CD4-positive, alpha-beta T cell treated with Interleukin-10 for 1 hour (primary cell): ENCODE measurements at places on chromosomes 4 and X.

- DNase-seq: no peak
These were observed 2.8 kb downstream of the APLN start for GRCh38 chrX:129651756-129652564.

GRCh38 chr4:84317513-84317912 is 181.6 kb downstream of the NKX6-1 start:
- DNase-seq: no peak

DNA sequence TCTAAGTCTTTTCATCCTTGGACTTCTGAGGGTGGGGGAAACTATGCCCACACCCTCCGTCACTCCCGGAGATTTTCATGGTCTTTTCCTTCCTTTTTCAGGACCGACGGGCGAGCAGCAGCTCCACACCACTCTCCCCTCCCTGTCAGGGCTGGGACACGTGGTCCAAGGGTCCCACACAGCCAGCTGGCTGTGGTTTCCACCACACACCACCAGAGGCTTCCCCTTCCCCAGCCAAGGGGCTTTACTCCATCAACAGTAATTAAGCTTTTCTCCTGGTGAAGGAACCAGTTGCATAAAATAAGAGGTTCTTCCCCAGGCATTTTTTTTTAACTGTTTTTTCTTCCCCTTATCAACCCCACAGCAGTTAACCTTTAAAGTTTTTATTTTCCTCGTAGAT is 453.9 kb downstream of the GPAT3 start:
- DNase-seq: no peak

DNA sequence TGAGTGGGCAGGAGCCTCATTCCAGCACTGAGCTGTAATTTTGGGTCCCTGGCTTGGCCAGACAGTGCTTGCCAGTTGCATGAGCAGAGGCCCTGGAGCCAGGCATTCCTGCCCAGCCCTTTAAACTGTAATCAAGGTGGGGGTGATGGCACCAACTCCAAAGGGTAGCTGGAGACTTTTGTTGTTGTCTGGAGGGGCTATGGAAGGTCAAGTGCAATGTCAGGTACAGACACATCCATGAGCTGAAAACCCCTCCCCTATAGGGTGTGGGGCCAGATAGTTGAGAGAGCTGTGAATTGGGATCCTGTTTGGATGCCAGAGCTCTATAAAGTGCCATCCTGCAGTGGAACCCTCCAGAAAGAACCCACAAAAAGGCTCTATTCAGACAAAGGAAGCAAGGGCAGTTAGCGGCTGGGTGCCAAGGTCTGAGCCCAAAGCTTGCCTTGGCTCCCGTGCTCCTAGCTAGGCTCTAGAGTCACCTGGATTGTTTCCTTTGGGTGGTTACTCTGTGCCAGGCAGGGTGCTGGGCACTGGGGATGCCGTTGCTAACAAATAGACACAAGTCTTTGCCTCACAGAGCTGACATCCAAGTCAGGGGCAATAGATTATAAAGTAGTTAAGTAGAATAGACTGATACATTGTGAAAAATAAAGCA is 163.0 kb downstream of the EFNB1 start:
- DNase-seq: no peak

GRCh38 chrX:118216087-118216486 is 99.5 kb upstream of the KLHL13 start:
- no peak for DNase-seq

DNA sequence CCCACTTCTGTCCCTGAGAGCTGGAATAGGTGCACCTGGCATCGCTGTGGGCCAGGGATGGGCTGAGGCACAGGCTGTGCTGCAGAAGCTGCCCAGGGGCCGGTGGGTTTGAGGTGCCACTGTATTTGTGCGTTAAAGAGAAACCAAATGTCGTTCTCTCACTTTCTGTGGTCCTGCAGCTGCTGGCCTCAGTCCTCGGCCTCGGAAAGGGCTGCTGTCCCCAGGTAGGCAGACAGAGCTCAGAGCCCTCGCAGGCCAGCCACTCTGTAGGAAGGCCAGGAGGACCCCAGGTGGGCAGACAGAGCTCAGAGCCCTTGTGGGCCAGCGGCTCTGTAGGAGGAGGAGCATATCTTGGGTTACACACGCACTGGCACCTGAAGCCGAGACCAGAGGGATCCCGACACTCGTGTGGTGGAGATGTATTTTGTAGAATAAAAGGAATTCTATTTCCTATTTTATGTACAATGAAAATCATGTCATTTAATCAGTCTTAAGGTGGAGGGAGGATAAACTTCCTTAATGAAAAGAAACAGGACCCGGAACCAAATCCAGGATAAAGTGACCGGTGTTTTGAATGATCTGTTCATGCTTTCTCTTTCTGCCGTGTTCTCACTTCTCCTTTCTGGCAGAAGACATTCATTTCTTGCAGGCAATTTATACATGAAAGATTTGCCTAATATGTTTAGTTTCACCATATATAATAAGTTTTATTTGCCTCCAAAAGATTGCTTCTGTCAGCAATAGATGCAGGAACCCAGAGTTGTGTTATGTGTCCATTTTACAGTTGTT is 54.4 kb upstream of the HGFAC start:
- DNase-seq: no peak

DNA sequence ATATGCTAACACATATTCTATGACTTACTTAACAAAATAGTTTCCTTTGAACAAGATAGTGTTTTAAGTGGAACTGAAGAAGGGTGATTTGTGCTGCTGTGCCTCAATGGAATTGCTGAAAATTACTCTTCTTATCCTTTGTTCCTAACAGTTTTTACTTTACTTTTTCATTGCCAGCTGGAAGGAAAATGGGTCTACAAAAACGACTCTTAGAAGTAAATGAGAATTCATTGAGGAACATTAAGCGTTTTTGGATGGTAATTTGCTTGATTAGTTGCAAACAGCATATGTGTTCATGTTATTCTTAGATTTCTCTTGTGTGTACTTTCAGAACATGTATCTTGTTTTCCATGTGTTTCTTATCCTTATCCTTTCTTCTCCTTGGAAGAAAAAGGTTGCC is 170.4 kb upstream of the VEGFC start:
- no peak for DNase-seq

DNA sequence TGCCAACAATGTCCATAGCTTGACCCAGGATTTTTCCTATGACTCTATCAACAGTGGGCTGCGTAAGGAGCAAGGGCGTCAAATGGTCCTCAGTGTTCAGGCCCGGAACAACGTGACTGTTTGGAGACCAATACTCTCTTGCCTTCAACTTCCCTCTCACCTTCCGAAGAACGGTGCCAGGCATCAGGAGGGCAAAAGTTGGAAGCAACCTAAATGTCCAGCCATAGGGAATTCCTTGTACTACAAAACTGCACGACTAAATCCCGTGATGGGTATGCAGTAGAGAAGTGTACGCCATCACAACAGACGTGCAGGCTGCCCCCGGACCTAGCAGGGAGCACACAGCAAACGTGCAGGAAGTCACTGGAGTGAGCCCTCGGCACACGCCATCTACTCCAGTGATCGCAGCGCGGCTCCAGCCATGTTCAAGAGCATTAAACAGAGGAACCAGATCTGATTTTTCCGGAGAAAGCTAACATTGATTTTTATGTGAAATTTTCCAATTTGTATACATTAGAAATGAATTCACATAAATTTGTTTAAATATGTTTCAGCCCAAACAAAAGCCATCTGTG is 79.0 kb downstream of the JAKMIP1 start:
- no peak for DNase-seq

DNA sequence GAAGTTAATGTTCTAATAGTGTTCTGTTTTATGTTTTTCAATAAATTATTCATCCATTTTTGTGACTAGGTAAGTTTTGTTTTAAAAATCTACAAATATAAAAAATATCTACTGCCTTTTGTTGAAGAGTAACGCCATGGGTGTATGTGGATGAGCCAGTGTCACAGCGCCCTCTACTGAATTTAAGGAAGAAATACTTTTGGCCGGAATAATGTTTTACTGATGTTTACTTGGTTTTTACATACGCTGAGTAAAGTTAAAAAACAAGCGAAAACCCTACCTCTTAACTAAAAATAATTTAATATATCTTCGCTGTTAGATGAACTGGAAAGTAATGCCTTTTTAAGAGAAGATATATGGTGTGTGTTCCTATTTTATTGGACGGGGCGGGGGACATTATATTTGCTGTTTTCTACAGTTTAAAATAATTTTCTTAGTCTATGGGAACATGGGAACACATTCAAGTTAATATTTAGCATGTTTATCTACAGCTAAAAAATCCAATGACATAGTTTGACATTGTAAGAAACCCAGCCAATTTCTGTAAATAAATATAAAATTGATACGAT is 86.1 kb downstream of the CPE start:
- DNase-seq: peak; percentile 42

DNA sequence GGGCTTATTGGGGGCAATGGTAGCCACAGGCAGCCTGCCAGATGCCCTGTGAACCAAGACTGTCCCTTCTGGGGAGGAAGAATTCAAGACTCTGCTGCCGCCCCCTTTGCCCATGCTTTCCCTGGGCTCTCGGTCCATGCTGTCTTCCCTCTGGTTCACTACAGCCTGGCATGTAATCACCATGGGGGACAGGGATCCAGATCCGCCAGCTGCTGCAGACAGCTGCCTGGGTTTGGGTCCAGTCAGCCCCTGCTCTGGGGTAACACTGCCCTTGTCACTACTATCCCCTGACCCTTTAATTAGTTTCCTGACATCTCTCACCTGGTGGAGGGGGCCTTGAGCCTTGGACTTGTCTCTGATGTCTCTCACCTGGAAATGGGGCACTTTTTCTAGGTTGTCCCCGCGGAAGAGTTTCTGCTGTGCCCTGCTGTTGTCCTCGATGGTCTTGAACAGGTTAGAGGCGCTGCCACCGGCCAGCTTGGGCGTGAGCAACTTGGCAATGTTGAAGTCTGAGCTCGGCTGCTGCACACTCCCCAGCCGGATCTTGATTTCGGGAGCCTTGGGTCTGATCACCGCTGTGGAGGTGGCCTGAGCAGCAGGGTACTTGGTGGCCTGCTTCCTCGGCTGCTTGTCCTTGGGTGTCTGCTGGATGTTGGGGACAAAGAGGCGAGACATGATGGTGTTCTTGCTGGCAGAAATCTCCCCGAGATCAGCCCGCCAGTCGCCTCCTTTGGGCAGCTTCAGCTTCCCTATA is 6.4 kb downstream of the C4orf54 start:
- no peak for DNase-seq

- no peak for DNase-seq
These were observed 145.9 kb upstream of the NOCT start for GRCh38 chr4:138869631-138870030.

- no peak for DNase-seq
These were observed 114.2 kb downstream of the NWD2 start for GRCh38 chr4:37358748-37359147.

- no peak for DNase-seq
These were observed 41.4 kb upstream of the CHRDL1 start for GRCh38 chrX:110836982-110837381.

DNA sequence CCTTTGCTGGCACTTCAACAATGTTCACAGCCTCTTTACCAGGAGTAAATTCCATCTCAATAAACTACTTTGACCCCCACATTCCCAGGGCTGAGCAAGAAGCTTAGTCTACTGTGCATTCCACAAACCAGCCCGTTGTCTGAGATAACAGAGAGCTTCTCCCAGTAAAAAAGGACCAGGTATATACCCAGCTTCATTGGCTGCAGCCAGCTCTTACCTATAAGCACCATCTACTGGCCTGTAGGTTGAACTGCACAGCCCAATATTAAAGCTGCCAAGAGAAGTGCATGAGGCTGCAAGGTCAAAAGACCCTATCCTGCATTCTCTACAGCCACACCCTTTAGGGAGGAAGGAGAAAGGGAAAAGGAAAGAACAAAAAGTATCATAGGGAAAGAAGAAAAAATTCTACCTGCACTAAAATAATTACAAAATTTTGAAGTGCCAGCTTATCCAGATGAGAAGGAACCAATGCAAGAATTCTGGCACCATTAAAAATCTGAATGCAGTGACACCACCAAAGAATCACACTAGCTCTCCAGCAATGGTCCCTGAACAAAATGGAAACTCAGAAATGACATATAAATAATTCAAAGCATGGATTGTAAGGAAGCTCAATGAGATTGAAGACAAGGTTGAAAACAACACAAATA is 45.7 kb upstream of the INTU start:
- no peak for DNase-seq

- DNase-seq: no peak
These were observed 15.7 kb downstream of the PRKX start for GRCh38 chrX:3697701-3698279.

GRCh38 chr4:47194036-47194737 is 162.8 kb downstream of the GABRB1 start:
- DNase-seq: no peak

GRCh38 chr4:17630228-17630627 is 15.8 kb downstream of the MED28 start:
- no peak for DNase-seq

DNA sequence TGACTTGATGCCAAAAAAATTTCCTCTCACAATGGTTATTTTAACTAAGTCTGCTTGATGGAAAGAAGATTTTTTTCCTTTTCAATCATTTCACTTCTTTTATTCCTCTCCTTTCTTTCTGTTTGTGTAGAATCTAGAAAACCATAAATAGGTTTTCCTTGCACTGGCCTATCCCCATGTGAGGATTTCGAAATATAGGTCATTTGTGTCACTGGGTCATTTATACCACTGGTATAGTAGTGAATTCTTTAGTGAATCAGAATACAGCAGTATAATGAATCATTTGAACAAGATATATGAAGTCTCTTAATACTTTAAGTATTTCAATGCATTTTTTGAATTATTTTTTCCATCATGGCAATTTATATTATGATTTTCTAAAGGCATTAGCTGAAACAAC is 26.6 kb downstream of the PCDH7 start:
- no peak for DNase-seq

DNA sequence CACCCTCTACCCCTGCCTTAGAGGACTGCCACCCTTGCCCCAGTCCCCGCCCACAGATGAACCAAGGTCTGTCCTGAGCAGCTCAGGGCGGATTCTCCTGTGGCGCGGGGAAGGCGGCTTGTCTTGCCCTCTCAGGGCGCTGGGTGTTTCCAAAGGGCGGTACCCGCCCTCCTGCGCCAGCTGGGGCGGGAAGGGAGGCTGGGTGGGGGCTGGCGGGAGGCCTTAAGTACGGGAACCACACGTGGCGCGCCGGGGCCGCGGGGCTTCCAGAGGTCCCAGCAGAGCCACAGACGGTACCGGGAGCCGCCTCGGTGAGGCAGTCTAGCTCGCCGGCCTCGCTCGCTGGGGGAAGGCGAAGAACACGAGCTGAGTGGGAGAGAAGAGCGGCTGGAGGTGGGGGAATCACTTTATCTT is 361.1 kb downstream of the MID1IP1 start:
- peak; percentile 23 for DNase-seq
